ENCODE measurements at places on chromosomes 2 and 18.

DNA sequence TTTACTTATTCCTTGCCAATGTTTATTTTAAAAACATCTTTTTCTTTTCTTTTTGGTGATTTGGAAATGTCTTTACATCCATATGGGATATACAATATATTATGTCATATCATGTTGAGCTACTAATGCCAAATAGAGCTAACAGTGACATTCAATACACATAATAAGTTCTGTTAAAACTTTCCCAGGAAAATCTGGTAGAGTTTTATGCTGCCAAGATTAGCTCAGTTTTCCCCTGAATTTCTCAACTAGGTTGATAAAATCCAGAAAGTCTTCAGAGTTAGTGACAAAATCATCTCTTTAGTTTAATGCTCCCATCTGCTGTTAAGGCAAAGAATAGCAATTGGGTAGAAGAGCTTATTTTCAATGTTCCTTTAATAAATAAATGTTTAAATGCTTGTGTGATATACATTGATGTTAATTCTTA is 9.9 kb downstream of the COL3A1 start:
- no peak for DNase-seq

GRCh38 chr18:68734308-68734707 is 19.4 kb upstream of the TMX3 start:
- peak; percentile 15 for DNase-seq

DNA sequence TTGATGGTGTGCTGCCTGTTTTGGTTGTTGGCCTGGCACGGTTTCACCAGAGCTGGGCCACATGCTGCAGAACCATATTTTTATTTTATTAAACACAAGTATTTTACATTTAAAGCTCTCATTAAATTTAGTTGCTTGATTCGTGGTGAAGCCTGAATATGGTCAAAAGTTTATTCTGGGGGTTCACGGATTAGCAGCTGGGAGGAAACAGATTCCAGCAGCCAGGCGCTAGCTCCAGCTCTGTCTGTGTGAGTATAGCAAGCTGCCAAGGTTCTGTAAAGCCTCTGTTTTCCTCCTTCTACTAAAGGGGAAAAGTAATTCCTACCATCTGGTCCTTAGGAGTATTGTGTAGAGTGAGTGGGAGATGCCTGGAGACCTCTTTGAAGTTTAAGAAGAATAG is 22.5 kb downstream of the GATA6 start:
- DNase-seq: no peak

DNA sequence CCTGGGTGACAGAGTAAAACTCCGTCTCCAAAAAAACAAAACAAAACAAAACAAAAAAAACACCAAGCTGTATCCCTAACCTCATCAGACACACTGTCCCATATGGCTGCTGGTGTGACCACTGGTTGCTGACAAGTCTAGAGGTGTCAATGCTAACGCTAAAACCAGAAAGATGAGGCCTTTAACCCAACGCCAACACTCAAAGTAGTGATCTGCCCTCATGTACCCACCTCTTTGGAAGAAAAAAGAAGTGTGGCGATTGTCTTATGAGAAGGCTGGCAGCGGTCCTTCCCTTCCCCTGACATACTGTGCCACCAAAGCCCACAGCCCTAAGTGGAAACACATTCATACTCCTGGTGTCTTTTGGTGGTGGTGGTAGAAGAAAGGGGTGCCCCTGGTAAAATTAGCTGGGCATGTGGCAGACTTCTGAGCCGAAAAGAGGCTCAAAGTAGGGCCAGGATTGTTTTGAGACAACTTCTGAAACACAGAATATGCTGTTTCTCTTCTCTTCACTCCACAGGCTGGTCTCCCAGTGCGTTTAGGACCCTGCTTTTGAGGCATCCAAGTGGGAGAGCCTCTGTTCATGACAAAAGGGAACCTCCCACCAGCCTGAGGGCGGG is 9.8 kb downstream of the SERTAD2 start:
- DNase-seq: no peak

- DNase-seq: no peak
These were observed 55.8 kb downstream of the TTC27 start for GRCh38 chr2:32683520-32684086.

- no peak for DNase-seq
These were observed 23.1 kb downstream of the FAM178B start for GRCh38 chr2:96963316-96963715.

- DNase-seq: peak; percentile 63
These were observed 217.2 kb downstream of the NR4A2 start for GRCh38 chr2:156115338-156115737.
